NCI-H1092 (cell line): ENCODE measurements at places on chromosomes 16 and 17.

DNA sequence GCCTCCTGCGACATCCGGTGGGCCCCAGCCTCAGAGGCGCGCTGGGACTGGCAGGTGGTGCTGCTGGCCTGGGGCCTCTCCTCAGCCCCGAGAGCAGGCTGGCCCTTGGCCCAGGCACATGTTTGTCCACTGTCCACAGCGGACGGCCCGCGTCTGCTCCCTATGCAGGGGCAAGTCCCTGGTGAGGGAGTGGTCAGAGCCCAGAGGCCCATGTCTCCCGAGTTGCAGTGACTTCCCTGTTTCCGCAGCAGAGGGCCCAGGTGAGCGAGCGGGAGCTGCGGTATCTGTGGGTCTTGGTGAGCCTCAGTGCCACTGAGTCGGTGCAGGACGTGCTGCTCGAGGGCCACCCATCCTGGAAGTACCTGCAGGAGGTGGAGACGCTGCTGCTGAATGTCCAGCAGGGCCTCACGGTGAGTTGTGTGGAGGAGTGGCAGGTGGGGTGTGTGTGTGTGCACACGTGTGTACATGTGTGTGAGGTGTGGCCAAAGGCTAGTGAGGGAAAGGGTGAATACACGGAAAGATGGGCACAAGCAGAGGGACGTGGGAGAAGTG is 10.4 kb downstream of the IL34 start:
- DNase-seq: no peak

DNA sequence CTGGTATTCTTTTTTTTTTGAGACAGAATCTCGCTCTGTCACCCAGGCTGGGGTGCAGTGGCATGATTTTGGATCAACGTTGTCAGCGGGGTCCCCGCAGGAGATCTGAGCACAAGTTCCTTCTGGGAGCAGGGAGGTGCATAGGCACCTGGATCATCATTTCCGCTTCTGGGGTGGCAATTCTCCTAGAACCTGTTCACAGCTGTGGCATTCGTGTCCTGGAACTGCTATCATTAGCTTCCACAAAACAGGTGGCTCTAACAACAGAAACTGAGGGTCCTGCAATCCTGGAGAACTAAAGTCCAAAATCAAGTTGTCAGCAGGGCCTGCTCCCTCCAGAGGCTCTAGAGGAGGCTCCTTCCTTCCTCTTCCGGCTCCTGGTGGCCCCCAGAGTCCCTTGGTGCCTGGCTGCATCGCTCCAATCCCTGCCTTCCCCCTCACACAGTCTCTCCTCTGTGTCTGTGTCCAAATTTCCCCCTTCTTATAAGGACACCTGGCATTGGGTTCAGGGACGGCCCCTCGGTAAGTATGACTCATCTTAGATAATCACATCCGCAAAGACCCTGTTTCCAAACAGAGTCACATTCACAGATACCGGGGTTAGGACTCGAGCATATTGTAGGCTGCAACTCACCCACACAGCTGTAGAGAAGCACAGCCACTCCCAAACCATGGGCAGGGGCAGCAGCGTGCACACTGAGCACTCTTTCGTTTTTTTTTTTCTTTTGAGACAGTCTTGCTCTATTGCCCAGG is 43.5 kb upstream of the KLHDC4 start:
- no peak for DNase-seq

DNA sequence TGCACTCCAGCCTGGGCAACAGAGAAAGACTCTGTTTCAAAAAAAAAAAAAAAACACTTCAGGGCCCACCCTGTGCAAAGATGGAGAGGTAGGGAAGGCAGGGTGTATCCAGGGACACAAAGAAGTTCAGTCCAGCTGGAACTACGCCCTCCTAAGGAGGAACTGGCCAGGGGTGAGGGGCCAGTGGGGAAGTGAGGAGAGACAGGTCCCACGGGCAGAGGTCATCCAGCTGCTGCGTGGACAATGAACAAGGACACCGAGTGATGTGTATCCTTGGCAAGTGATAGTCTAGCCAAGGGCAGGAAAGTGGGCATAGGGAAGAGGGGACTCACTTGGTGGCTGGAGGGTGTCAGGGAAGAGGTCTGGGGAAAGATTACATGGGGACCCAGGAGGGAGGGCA is 9.4 kb upstream of the RIPOR1 start:
- no peak for DNase-seq

DNA sequence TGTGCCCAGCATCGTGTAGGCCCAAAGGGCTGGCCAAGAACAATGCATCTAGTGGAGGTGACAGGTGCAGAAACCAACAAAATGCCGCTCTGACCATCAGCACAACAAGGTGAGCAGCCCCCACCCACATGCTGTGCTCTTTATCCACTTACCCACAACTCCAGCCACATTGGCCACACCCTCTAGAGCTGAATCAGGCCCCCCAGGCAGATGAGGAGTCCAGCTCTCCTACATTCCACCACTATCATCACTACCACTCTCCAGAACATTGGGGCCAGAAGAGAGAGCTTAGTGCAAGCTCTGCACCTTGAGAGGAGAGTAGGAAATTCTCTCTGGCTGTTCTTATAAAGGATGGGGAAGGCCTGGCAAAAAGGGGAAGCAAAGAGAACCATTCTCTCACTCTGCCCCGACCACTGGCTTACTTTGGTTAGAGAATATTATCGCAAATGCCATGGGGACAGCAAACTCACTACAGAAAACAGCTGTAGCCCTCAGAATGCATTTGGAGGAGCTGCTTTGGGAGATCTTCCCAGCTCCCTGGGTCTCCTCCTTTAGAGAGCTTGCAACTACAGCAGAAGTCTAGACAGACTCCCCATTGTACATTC is 75.0 kb downstream of the TMEM132E start:
- DNase-seq: no peak

- DNase-seq: no peak
Observed at GRCh38 chr17:31327534-31328159, 6.2 kb upstream of the EVI2A start.

GRCh38 chr17:79141578-79142355 is 67.1 kb downstream of the ENGASE start:
- DNase-seq: no peak

GRCh38 chr17:32998111-32998886 is 6.7 kb downstream of the SPACA3 start:
- peak; percentile 57 for DNase-seq

GRCh38 chr17:6870841-6871240 is 39.3 kb upstream of the TEKT1 start:
- no peak for DNase-seq

- DNase-seq: no peak
Observed at GRCh38 chr17:7523033-7523432, 25.8 kb upstream of the TNFSF12 start.

DNA sequence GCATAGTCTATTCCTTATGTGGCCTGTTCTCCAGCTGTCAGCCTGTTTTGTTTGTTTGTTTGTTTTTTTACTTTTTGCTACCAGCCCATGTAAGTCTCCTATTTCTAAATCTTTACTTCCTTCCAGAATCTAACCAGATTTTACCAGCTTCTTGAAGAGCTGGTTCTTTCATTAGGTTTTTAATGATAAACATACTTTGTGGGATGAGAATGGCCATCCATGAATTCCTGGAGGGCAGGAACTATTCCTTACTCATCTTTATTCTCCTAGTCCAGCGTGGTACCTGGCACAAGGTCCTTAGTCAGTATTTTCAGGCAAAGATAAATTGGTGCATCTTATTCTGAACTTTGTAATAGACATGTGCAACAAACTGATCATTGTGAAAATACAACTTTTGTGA is 17.3 kb downstream of the RSPRY1 start:
- no peak for DNase-seq

- DNase-seq: no peak
Observed at GRCh38 chr16:70512456-70512855, 10.9 kb downstream of the COG4 start.

DNA sequence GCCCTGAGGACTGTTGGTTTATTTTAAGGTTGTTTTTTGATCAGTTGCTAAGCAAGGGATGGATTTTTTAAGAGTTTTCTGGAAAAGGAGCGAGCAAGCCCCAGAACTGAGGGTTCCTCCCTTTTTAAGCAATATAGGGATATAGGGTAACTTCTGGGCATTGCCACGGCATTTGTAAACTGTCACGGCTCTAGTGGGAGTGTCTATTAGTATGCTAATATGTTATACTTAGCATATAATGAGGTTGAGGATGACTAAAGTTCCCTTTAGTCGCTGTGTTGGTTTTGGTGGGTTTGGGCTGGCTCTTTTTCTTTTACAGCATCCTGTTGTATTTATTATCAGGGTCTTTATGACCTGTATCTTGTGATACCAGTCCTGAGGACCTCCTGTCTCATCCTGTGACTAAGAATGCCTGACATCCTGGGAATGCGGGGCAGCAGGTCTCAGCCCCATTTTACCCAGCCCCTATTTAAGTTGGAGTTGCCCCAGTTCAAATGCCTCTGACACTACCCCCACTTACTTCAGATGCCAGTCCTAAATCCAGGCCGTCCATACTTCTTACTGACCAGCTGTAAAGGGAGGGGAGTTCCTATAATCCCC is 59.4 kb downstream of the MFSD11 start:
- no peak for DNase-seq

GRCh38 chr16:67199011-67199807 is at the start of gene ELMO3:
Gene ELMO3, plus strand, starts transcription at chr16:67199131. Its CDS starts 196 bp downstream, at chr16:67199327.
- no peak for DNase-seq

DNA sequence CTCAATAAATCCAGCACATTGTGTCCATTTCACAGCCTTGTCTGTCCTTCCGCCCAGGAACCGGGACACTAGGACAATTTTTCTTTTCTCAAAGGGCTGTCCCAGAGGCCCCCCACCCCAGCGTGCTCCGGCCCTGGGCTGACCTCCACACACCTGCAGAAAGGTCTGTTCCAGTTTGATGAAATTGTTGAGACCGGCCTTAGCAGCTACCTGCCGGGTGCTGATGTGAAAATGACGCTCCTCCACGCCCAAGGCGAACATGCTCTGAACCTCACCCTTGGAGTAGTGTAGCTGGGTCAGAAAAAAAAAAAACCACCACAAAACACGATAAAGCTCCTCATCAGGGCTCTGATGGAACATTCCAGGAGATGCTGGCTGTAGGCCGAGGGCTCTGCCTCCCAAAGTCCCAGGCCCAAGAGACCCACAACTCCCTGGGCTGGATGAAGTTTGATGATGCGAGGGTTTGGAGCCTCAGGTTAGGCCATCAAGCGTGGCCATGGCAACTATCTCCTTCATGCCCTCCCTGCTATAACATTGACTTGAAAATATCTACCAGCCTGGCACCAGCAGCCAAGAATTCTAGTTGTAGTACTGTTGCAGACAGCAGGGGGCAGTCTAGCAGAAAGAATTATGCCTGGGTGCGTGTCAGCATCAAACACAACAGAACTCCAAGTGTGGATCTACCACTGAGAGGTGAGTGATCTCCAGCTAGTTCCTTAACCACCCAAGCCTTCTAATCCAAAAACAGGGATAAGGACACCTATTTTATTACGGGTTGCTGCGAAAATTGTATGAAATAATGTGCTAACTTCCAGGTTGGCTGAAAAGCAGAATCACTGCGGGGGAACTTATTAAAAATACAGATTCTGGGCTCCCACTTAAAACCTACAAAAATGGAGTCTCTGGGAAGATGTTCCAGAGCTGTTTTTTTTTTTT is 62.1 kb downstream of the RMI2 start:
- DNase-seq: no peak

GRCh38 chr17:62790564-62790986 is 17.5 kb downstream of the MARCHF10 start:
- no peak for DNase-seq

GRCh38 chr17:19943026-19943425 is 34.6 kb downstream of the AKAP10 start:
- no peak for DNase-seq

- no peak for DNase-seq
Observed at GRCh38 chr16:67429053-67429798, 1.7 kb upstream of the HSD11B2 start.

DNA sequence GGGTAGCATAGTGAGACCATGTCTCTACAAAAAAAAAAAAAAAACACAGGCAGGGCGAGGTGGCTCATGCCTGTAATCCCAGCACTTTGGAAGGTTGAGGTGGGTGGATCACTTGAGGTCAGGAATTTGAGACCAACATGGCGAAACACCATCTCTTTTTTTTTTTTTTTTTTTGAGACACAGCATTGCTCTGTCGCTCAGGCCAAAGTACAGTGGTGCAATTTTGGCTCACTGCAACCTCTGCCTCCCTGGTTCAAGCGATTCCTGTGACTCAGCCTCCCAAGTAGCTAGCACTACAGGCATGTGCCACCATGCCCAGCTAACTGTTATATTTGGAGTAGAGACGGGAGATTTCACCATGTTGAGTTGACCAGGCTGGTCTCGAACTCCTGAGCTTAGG is 5.1 kb downstream of the RAMP2 start:
- DNase-seq: no peak

DNA sequence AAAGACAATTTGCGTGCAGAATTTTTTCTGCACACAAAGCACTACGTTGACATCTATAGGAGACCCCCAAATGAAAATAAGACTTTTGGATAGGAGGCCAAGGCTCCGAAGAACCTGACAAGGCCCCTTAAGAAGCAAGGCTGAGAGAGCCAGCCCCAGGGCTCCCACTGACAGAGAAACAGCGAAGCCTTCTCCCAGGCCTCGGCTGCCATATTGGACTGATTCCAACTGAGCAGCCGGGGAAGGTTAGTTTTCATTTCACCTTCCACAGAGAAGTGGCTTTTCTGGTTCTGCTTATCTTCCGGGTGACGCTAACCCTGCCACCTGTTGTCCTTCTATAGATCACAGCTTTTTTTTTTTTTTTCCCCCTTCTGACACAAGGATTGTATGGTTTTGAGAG is 356.7 kb downstream of the SOX9 start:
- DNase-seq: peak; percentile 50

- DNase-seq: no peak
Observed at GRCh38 chr16:15464401-15465186, 30.2 kb downstream of the BMERB1 start.

- DNase-seq: no peak
Observed at GRCh38 chr16:71627731-71628181, 1.8 kb downstream of the MARVELD3 start.
